ENCODE measurements at places on chromosomes 3 and 15. TPM values are rescaled to one million over a fixed set of nuclear protein-coding genes. Genes with fewer than 3 reads are reported as not detected.

Gene LRRIQ4
- total RNA-seq = 0.22 TPM

Gene ITGA11
- 1.6 TPM for total RNA-seq

Gene TRIM69
- 86.1 TPM for total RNA-seq

Gene COLQ
- total RNA-seq = 1.3 TPM

Gene NRROS
- total RNA-seq = 15.2 TPM

Gene SPTBN5
- 0.41 TPM for total RNA-seq

Gene NPAP1
- not detected for total RNA-seq
